ENCODE measurements at places on chromosomes 5 and 9.

DNA sequence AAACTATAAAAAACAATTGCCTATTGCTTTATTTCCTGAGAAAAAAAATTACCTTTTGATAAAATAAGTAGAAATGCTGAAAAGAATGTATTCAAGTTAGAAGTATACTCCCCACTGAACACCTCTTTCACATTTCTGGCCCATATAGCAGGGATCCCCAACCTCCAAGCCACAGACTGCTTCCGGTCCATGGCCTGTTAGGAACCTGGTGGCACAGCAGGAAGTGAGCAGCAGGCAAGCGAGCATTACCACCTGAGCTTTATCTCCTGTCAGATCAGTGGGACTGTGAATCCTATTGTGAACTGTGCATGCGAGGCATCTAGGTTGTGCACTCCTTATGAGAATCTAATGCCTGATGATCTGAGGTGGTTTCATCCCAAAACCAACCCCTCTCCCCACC, 563.9 kb downstream of the RAB3C start:
- DNase-seq = no peak

DNA sequence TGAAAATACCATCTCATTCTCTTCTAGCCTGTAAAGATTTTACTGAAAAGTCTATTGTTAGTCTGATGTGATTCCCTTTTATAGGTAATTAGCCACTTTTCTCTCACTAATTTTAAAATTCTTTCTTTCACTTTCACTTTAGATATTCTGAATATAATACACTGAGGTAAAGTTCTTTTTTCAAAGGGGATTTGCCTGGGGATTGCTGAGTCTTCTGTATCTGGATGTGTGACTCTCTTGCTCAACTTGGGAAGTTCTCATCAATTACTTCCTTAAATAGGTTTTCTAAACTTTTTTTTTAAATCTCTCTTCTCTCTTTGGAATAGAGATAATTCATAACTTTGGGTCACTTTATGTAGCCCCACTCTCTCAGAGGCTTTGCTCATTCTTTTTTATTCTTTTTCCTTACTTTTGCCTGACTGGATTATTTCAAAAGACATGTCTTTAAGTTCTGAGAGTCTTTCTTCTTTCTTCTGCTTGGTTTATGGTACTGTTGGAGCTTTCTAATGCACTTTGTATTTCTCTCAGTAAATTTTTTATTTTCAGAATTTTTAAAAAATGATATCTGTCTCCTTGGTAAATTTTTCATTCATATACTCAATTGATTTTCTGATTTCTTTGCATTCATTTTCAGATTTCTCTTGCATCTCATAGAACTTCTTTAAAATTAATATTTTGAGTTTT, 55.9 kb upstream of the IL12B start:
- no peak for DNase-seq

DNA sequence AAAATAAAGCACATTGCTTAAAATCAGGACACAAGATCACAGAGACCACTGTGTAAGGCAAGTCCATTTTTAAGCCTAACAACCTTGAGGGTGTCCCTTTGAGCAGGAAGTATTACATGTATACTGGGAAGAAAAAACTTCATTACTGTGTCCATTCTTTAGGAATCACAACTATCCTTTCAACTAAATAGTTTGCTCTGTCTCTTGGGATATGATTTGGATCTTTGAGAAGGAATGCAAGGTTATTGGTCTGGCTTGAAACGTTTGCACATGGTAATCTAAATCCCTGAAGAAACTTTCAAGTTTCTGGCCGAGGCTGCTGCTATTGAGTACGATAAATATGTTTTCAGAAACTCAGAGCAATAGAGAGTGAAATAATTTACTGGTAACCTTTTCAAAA, 923.0 kb upstream of the SEMA6A start:
- no peak for DNase-seq

GRCh38 chr9:126248680-126249079, 77.9 kb upstream of the MVB12B start:
- no peak for DNase-seq

DNA sequence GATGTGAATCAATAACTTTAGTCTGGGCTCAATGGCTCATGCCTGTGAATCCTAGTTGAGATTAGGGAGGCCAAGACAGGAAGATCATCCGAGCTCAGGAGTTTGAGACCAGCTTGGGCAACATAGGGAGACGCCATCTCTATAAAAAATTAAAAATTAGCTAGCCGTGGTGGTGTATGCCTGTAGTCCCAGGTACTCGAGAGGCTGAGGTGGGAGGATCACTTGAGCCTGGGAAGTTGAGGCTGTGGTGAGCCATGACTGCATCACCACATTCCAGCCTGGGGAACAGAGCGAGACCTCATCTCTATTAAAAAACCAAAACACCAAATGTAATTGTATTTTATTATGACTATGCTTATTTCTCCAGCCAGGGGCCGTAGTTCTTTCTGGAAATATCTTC, 69.6 kb upstream of the NR5A1 start:
- no peak for DNase-seq

DNA sequence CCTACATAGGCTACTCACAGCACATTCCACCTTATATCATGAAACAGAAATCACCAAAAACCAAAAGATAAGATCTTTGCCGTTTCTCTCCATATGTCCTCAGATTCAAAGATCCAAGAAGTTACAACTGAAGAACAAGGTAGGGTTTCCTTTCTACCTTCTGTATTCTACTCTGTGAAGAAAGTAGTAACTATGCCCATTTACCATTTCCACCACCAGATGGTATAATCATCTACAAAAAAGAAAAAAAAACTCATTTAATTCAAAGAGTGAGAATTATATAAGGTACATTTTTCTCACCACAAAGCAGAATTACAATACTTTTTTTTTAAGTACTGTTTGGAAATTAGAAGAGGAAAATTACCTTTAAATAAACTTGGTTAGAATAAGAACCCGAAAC, 172.6 kb upstream of the PTGER4 start:
- DNase-seq = no peak

- DNase-seq = no peak
These were observed 36.5 kb downstream of the PALM2AKAP2 start for GRCh38 chr9:109816490-109816889.

DNA sequence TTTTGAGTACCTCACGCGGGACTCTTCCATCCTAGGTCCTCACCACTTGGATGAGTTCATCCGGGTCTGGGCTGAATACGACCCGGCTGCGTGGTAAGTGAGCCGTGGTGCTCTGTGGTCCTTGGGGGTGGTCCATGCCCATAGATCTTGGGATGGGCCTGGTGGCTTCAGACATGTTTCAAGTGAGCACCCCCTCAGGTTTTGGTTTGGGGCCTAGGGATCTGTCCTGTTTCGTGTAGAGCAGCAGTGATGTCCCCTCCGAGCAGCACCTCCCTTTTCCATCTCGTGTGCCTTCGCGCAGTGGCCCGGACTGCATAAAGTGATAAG, 218.9 kb downstream of the CACNA1B start:
- no peak for DNase-seq

GRCh38 chr5:168292786-168293696, 1.6 kb downstream of the WWC1 start:
- DNase-seq = no peak

DNA sequence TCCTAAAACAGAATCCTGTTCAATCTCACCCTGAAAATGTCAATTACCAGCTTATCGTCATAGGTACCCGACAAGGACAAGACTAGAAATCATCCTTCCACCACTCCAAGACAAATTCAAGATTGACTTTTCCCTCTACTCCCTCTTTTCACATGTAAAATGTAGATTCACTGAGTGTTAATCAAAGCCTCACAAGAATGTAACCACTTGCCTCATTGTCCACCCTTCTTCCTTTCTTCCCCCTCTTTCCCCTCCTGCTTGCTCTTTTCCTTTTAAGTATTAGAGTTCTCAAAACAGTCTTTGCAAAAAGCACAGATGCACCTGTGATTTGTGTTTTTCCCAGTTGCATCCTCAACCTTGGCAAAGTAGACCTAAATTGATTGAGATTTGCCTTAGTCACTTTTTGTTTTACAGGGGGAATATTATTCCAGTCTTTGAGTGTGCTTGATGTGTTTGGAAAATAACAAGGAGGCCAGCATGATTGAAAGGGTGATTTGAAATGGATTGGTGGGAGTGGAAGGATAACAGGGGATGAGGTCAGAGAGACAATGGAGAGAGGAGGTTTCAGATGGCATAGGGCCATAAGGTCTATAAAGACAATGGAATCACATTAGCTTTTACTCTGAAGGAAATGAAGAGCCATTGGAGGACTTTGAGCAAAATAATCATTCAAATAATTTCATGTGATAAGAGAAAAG, 231.3 kb upstream of the TYRP1 start:
- DNase-seq = no peak

- DNase-seq = no peak
These were observed 138.1 kb downstream of the NXNL2 start for GRCh38 chr9:88672874-88673689.

DNA sequence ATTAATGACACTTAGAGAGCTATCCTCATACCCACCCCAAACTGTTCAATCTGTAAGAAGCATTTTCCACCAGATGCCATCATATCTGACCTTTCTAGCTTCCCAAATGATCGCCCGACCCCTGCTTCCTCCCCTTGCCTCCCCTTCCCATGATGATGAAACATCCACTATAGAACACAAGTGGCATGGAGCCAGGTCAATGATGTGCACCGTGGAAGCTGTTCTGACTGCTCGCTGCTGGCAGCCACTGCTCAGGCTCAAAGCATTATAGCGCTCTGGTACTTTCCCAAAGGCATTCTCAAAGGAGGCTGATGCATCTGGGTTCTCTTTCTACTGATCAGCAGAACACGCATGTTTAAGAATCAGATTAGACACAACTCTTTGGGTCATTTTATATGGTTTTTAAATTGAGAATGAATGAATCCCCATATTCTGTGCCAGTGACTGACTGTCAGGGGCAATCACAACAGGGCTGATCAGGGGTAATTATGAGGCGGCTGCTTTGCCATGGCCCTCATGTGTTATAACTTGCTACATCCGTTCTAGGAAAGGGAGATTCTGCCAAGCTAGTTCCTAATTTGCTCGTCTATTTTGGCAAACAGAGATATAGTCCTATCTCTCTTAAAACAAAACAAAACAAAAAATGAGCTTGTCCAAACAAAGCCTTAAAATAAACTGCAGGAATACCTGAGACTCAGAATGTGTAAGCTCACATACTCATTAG, 343.7 kb downstream of the ENC1 start:
- DNase-seq = no peak

DNA sequence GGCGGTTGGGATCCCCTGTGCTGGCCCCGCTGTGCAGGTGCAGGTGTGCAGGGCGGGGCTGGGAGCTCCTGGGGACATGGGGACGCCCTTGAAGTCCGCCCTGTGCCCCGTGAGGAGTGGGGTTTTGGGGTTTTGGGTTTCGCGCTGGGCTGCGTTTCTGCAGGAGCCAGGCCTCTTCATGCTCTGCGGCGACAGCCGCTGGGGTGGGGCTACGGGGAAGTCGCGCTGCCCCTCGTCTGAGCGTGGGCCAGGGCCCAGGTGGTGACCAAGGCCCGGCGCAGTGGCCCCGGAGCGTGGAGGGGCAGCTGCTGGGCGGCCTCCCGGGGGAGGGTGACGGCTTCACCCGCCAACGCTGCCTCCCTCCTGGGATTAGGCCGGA, 47.8 kb upstream of the IRX4 start:
- DNase-seq = no peak

DNA sequence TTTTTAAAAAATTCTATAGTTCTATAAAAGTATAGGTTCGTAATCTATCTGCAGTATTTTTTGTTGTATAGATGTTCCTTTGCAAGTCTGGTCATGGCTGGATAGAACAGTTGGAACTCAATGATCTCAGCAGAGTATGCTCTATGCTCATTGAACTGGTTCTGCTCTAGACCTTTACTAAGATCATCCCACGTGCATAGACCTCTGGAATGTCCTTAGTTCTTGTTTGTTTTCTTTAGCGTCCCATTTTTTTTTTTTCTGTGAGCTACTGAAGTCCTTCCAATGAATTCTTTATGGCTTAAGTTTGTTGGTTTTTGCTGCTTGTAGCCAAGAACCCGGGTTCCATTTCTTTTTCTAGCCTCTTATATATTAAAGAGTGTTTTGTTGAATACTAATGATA, 3.5 kb downstream of the TMEM38B start:
- no peak for DNase-seq

- no peak for DNase-seq
These were observed 16.3 kb downstream of the GABBR2 start for GRCh38 chr9:98692392-98692791.

DNA sequence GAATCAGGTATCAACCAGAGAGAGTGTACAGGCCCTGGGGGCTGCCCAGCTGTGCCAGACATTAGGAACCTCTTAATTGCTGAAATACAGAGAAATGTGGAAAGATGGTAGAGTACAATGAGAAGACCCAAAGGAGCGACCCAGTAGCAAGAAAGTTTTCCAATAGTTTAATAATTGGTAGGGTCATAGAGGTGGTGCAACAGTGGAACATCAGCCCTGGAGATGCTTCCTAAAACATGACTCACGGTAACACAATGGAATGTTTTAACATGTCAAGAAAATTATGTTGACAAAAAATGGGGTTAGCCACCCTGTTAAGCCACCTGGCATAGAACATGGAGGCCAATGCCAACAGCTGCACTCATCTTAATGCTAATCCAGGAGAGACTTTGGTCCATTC, 284.1 kb downstream of the ELAVL2 start:
- no peak for DNase-seq

GRCh38 chr5:91535499-91535898, 152.4 kb upstream of the ARRDC3 start:
- no peak for DNase-seq

DNA sequence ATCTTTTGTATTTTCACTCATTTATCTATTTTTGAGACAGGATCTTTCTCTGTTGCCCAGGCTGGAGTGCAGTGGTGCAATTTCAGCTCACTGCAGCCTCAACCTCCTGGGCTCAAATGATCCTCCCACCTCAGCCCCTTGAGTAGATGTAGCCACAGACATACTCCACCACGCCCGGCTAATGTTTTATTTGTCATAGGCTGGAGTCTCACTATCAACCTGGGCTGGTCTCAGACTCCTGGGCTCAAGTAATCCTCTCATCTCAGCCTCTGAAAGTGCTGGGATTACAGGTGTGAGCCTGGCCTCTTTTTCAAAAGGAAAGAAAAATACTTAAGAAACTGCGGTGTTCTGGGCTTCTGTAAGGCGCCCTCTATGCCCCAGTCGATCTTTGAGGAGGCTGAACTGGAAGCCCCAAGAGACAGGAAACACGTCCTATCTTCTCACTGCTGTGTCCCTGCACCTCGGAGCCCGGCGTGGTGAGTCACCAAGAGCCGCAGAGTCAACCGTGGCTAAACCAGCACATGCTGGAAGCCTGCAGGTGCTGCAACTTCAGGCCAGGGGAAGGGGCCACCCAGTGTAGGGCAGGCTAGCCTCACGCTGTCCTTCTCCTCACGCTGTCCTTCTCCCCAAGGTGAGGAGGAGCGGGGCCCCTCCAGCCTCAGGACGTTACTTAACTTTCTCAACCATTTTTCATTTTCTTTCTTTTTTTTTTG, 15.2 kb upstream of the LHX3 start:
- no peak for DNase-seq

Measured in NCI-H2081 (cell line).